ENCODE measurements at places on chromosomes 2 and 18.

DNA sequence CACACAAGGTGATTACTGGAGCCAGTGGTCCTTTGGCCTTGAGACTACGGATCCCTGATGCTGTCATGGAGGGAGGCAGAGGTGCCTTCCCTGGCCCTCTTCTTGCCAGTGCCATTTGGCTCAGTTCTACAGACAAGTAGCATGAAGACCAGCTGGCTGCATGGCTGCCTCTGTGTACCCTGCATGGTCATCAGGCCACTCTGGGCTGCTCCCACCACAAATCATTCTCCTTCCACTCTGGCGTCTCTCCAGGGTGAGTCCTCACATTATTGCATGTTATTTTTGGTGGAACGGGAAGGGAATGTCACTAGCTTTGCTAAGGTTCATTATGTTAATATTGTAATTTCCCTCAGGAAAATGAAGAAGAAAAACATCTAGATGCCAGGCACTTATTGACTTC is 229.8 kb downstream of the VAPA start:
- no peak for DNase-seq

DNA sequence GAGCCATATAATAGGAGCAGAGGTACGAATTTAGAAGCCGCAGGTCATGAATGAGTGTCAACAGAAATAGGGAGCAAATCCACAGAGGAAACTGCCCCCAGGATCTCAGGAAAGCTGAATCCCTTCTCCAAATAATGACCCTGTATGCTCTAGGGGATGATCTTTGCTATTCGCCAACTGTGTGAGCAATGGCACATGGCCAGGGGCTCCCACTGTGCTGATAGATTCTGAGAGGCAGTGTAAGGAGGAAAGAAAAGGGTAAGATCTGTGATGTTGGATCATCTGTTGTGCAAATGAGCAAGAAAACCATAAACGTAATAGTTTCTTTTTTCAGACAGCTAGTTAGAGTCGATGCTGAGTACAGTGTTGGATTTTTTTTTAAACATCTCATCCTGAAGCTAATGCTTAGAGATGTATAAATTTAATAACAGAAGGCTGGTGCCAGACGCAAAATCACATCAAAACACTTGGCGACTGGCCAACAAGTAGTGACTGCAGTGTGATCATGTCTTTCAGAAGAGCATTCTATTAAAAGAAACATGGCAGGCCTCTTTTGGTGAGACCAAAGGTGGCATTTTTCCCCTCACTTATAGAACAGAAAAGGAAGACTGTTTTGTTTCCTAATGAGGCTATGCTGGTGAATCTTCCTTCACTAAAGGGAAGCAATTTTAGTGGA is 77.4 kb downstream of the ABCA12 start:
- DNase-seq = no peak

DNA sequence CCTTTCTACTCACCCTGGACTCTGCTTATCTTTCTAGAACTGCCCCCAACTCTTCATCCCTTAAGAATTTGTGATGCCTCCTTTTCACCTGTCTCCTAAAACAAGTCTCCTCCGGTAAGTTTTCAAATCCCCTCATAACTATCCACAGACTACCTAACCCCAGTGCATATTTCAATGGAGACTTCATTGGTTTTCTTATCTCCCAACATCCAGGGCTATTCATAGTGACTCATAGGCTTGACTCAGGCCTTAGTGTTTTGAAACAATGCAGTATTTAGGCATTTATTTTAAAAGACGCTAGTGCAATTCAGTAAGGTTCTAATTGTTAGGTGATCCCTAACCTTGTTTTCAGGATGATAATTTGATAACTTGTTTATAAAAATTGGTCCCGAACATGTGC is 399.2 kb downstream of the CPS1 start:
- DNase-seq = no peak

DNA sequence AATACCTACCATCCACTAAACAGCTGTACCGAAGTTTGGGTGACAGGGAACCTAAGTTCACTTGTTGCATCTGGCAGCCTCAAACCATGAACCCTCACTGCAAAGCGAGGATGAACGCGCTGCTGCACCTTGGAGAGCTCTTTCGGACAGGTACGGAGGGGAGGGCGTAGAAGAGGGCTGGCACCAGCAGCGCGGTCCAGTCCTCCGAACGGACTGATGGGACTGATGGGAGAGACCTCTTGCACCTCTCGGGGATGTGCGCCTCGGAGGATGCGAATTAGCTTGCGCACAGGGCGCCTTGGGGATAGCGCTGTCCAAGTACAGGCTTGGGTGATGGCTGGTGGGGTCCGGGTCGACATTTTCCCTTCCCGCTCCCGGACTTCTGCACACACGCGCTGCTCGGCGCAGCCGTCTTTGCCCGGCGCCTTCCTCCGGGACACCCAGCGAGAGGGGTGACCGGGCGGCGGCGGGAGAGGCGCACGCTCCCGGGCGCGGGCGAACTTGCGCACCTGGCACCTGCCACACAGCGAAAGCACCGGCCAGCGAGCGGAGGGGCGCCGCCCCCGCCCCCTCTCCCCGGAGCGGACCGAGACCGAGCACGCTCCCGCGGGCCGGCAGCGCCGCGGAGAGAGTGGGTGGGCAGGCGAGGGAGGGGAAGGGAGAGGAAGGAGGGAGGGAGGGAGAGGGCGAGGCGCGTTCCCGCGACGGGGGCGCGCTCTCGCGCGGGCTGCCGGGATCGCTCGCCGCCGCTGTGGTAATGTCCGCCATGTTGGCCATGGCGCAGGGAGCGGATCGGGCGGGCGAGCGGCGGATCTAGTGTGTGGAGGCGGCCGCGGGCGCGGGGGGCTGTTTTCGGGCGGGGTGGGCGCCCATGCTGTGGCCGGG is at the start of gene EPC2:
TSS of gene EPC2 (plus strand) at position 754 of the 885 bp plus-strand sequence. CDS start 267 bp downstream, outside the sequence.
- peak; percentile 60 for DNase-seq

DNA sequence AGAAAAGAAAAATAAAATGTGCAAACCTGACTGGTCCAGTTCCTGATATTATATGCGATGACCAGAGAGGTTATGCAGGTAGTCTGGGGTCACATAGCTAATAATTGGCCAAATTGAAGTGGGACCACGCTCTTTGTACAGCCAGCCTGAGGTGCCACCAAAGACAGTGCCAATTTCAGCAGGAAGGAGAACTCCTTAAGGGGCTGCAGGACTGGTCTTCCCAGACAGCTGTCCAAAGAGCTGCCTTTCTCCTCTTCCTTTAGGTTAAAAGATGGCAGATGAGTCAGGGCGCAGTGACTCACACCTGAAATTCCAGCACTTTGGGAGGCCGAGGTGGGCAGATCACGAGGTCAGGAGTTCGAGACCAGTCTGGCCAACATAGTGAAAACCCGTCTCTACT is 95.5 kb downstream of the ACKR3 start:
- no peak for DNase-seq

GRCh38 chr2:98703738-98704137 is 27.2 kb downstream of the MGAT4A start:
- no peak for DNase-seq

- no peak for DNase-seq
Observed at GRCh38 chr18:36643061-36643460, 185.7 kb downstream of the TPGS2 start.

DNA sequence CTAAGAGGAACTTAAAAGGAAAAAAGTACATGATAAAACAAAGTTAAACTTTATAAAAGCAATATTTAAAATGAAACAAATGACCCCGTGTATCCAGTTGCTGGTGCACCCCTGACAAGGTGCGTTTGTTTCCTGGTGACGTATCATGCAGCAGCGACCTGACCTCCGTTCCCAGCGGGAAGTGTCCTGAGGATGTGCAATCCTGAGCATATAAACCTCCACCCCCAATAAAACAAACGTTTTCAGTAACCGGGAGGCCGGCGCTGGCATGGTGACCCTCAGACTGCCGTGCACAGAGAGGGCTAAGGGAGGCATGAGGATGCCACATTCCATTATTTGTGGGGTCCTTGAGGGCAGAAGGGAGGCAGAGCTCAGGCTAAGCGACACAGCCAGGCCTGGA is 14.8 kb downstream of the SLC66A2 start:
- no peak for DNase-seq

DNA sequence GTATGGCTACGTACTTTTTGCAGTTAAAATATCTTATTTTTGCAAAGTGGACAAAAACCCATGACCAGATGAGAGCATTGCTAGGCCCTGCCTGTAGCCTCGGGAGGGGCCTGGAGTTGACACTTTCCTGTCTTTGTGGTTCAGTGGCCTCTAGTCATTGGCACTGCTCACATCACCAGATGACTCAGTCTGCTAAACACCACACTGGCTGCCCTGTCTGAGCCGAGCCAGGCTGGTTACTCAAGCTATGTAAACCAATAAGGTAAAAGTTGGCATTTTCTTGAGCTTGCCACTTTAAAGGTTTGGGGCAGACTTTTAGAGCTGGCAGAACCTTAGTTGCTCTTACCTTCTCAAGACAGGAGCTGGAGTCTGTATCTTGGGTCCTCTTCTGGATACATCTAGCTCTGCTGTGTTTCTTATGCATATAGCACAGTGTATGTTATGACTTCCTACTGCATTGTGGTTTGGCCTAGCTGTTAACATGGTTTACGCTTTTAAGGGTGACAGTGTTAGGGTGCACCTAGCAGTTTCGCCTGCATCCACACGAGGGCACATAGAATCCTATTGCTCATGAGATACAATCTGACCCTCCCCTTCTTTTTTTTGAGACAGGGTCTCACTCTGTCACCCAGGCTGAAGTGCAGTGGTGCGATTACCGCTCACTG is 76.4 kb downstream of the AP1S3 start:
- DNase-seq = no peak

GRCh38 chr2:9780368-9781130 is 62.7 kb upstream of the TAF1B start:
- DNase-seq = no peak

GRCh38 chr2:170524828-170525565 is 190.1 kb upstream of the SP5 start:
- no peak for DNase-seq

GRCh38 chr2:187541086-187542085 is 12.8 kb downstream of the TFPI start:
- DNase-seq = peak; percentile 54
